Esophagus mucosa (tissue), 1 donor: ENCODE measurements at places on chromosomes 16 and 17.

GRCh38 chr17:6893382-6894205 is 62.1 kb upstream of the TEKT1 start:
- peak; percentile 26 for ATAC-seq

DNA sequence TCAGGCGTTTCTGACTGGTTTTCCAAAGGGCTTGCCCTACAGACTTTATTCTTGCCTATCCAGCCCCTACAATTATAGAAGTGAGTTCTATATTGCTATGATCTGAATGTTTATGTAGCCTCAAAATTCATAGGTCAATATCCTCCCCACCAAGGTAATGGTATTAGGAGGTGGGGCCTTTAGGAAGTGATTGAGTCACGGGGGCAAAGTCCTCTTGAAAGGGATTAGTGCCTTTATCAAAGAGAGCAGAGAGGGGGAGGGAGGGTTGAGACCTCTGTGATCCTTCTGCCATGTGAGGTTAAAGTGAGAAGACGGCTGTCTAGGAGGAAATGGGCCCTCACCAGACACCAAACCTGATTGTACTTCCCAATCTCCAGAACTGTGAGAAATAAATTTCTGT is 931 bp upstream of the CPHXL start:
- ATAC-seq, result no peak

DNA sequence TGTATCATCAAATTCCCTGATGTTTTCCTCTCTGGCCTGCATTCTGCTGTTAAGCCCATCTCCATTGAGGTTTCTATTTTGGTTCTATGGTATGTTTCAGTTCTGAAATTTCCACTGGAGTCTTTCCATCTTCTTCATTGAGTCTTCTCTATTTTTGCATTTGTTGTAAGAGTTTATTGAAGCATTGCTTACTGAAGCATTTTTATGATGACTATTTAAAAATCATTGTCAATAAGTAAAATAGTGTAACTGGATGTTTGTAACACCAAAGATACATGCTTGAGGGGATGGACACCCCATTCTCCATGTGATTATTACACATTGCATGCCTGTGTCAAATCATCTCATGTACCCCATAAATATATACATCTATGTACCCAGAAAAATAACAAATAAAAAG is 8.6 kb downstream of the KRT40 start:
- ATAC-seq, result no peak

DNA sequence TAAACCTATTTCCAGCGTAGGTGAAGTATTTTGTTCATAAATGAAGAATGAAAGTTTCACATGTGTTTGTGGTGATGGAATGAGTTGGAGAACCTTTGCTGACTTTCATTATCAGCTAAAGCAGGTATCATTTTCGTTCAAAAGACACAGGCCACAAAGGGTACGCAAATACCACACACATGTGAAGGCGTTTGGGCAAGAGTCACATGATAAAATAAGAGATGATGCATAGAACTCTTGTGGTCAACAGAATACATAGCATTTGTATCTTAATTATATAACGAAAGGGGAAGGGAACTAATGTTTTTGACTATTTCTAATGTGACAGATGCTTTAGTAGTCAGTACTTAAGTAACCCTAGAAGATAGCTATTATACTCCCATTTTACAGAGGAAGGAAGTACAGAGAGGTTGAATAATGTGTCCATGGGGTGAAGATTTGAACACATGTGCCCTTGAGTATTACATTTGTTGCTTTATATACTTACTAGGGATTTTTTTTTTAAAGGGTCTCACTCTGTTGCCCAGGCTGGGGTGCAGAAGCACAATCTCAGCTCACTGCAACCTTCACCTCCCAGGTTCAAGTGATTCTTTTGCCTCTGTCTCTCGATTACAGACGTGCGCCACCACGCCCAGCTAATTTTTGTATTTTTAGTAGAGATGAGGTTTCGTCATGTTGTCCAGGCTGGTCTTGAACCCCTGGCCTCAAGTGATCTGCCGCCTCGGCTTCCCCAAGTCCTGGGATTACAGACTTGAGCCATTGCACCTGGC is 4.8 kb downstream of the RPA1 start:
- no peak for ATAC-seq

DNA sequence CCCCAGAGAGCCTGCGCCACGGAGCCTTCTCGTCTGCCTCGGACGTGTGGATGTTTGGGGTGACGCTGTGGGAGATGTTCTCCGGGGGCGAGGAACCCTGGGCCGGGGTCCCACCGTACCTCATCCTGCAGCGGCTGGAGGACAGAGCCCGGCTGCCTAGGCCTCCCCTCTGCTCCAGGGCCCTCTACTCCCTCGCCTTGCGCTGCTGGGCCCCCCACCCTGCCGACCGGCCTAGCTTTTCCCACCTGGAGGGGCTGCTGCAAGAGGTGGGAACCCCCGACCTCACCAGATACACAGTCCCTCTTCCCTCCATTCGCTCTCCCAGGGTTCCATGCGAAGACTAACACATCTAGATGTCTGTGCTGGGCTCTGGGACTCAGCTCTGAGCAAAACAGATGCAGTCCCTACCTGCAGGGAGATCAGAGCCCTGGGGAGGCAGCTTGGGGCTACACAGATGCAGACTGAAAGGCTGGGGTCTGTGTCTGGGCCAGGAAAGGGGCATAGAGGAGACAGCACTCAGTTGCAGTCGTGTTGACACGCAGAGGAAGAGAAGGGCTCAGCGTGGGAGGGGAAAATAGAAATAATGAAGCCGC is 3.7 kb downstream of the TNK1 start:
- no peak for ATAC-seq

DNA sequence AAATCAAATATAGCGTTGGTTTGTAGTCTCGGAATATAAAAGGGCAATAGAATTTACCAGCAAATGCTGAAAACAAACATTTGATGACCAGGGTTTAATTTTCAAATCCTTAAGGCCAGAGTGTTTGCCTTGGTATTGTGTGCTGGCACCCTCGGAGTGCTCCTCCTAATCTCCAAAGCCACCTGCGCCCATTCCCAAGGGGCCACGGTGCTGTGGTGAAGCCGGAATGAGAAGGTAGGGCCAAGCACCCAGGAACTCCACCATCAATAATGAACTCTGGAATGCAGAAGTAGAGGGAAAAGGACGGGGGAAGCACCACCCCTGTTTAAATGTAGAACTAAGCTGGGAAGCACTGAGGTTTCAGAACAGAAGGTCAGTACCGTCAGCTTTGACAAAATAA is 51.9 kb downstream of the COG7 start:
- ATAC-seq, result no peak

- ATAC-seq, result no peak
Observed at GRCh38 chr16:67934306-67935100, 2.1 kb downstream of the PSMB10 start.

GRCh38 chr17:46995841-46996571 is 17.0 kb upstream of the RPRML start:
- peak; percentile 55 for ATAC-seq
